Caudate nucleus (tissue), 63 donors: ENCODE measurements at places on chromosomes 2 and 18.

GRCh38 chr2:229088517-229088913 is 182.6 kb downstream of the PID1 start:
- DNase-seq, result no peak

- no peak for DNase-seq
Measured at GRCh38 chr2:197920592-197921201, 116.3 kb downstream of the PLCL1 start.

DNA sequence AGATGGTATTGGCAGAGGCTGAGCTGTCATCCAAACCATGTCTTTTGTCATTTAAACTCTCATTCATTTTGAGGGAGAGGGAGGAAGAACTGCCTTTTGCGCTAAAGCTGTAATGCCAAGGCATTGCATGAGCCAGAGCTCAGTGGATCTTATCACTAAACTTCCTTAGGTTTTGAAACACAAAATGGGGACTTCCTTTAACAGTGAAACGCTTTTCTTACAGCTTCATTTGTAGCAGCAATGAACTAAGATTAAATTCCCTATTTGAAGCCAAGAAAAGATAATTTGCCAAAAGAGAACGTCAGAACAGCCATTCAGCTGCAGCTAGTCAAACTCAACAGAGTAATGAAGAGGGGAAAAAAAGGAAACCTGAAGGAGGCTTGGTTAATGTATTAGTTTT is 143.5 kb upstream of the MMADHC start:
- DNase-seq, result no peak

- DNase-seq, result no peak
Measured at GRCh38 chr2:178205853-178206521, 11.7 kb downstream of the OSBPL6 start.

GRCh38 chr2:110748489-110748867 is 16.1 kb downstream of the ACOXL start:
- DNase-seq, result no peak

DNA sequence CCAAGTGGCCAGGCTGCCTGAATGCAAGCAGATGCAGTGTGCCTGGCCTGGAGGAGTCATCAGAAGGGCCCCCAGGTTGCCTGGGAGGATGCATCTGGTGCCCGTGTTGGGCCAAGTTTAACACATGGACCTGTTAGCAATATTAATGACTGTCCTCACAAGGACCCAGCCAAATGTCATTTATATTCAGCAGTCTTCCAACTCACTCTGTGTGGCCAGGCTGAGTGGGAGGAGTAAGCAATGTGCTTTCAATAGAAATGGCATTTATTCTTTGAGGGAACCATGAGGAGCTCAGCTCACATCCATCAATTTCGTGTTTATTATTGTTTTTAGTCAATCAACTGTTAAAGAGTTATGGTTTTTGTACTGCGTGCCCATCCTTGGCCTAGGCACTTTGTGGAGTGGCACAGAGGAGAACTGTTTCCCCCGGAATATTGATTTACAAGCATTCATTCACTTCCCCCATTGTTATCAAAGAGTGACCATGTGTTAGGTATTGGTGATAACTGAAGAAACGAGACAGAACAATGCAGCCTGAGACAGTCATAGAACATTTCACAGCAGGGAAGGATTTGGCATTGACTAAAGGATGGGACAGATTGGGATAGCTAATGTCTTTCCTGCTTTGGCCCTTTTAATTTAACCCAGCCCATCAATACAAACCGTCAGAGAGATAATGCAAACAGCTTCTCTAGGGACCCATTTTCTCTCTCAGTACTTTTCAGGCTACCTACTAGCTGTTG is 725.2 kb downstream of the TSN start:
- no peak for DNase-seq

- no peak for DNase-seq
Measured at GRCh38 chr2:75260946-75261345, 61.6 kb upstream of the TACR1 start.

DNA sequence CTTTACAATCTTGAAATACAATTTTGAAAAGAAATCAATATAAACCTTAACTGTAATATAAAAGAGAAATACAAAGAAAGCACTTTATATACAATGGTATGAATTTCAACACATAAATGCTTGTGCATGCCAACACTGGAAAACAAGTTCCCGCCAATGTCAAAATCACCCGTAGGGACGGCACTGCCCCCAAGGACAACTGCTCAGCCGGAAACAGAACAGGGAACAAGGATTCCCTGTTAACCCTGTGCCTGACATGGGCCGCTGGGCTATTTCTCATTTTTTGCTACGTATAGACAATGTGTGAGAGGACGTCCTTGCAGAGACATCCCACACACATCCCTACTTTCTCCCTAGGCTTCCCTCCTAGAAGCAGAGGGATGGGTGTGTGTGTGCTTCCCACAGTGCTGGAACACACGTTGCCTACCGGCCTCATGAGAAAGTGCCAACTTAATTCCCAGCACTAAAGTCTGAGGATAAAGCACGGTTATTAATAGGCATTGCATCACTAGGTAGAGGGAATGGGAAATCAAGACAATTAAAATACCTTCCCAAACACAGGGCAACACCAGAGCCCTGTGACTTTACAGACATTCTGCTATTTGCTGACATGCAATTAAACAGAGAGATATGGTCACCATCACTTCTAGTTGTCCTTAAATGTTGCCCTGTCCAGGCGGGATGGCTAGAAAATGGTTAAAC is 14.4 kb downstream of the AFG3L2 start:
- DNase-seq, result no peak

DNA sequence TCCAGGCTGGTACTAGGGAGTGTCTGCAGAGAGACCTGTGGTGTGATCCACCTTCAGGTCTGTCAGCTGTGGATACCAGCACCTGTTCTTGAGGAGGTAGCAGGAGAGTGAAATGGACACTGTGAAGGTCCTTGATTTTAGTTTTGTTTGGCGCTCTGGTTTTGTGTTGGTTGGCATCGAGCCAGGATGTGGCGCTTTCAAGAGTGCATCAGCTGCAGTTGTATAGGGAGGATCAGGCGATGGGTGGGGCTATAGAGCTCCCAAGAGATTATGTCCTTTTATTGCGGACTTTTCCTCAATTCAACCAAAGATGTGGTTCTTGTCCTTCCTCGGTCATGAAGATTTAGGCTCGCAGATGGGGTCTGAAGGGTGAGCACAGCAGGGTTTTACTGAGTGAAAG is 37.5 kb downstream of the SLC39A10 start:
- DNase-seq, result no peak

GRCh38 chr2:231007286-231008098 is 11.6 kb downstream of the SPATA3 start:
- DNase-seq, result no peak

DNA sequence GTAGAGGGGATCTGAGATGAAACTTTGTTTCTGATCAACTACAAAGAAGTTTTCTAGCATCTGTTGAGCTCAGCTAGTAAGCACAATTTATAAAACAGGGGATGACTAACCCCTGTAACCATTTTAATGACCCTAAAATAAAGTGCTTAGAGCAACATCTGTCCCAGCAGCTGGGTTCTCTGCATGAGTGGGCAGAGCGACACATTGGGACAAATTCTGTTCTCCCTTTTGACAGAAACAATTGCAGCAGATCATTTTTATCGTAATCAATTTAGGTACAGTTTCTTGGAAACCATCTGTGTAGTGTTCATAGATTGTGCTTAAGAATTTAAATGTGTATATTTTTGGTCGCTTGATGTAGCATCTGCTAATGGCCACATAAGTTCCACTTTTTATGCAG is 678.0 kb downstream of the RNF144A start:
- no peak for DNase-seq

- DNase-seq, result no peak
Measured at GRCh38 chr18:63151539-63151938, 168.0 kb downstream of the BCL2 start.

DNA sequence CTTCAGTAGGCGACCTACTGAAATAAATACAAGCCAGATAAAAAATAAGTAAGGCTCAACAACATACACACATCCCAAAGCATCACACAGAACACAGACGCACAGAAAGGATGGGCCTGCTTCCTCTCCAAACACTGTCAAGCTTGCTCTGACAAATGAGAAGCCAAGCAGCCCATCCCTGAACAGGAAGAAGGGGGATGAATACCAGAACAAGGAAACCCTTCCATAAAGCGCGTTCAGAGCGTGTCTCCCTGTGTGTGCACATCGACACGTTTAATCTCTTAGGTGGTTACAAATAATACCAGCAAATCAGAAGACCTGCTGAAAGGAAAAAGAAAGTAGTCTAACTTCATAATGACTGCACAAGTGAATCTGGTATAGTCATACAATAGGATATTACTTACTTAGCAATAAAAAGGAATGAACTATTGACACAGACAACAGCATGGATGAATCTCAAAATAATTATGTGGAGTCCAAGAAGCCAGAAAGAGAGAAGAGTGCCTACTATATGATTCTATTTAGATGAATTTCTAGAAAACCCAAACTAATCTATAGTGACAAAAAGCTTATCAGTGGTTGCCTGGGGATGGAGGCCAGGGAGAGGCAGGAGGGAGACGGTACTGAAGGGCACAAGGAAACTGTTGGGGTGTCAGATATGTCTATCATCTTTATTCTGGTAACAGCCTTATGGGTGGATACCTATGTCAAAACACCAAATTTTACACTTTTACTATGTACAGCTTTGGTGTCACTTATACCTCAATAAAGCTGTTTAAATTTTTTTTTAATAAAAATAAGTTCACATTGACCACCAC is 26.8 kb downstream of the MBOAT2 start:
- DNase-seq, result no peak

GRCh38 chr2:46836295-46837111 is 79.1 kb downstream of the MCFD2 start:
- no peak for DNase-seq

DNA sequence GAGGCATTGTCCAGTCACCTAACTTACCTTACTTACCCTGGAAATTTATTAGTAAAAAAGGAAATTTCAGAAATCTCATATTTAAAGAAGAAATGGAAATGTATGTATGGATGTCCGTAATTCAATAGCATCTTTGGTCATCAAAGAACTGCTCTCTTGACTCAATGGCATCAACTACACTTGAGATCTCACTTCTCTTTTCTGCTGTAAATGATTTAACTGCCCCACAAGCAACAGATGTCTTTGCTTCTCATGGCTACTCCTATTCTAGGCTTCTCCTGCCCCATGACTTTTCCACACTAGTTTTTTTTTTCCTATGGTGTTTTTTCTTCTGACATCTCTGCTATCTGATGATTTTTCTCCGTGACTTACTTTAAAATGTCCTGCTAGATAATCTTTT is 34.0 kb upstream of the ERMN start:
- DNase-seq, result no peak

DNA sequence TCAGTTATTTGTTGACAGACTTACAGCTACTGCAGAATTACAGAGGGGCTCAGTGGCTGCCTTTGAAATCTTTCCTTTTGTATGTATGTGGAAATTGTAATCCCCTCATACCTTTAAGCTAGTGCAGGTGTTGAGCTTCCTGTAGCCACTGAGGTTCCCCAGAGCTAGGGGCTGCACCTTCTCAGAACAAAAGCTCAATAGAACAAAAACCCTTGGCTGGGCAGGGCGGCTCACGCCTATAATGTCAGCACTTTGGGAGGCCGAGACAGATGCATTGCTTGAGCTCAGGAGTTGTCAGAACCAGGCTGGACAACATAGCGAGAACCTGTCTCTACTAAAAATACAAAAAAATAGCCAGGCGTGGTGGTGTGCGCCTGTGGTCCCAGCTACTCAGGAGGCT is 41.3 kb upstream of the CHMP1B start:
- no peak for DNase-seq

DNA sequence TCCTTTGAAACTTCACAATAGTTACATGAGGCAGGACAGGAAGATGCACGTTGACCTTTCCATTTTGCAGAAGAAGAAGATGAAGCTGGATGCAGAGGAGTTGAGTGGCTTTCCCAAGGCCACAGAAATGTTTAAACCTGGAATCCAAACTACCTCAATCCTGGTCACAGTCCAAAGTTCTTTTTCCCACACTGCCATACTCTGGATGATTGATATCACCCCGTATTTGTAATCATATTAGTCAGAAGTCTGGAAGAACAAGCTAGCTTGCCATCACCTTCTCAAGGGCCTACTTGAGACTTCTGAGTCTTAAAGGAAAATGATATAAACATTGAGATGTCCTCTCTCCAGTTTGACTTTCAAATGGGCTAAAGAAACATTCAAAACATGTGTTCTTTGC is 190.1 kb downstream of the LNPK start:
- DNase-seq, result no peak

- DNase-seq, result no peak
Measured at GRCh38 chr2:105450471-105450870, 51.6 kb upstream of the FHL2 start.

DNA sequence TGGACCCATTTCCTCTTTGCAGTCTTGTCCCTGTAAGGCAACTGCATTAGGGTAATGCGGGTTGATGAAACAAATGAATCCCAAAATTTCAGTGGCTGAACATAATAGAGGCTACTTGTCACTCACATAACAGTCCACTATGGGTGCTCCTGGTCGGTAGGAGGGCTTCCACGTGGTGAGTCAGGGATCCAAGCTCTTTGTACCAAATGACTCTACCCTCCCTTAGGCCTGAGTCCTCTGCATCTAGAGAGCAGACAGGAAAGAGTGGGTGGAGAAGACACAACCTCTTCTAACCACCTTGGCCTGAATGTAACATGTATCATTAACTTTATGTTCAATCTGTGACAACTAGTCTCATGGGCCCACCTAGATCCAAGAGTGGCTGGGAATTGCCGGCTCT is 86.2 kb upstream of the HAAO start:
- DNase-seq, result no peak
